ENCODE measurements at places on chromosomes 2 and 18.
A peak's percentile ranks its signal among the peaks of the same experiment; 100 is the strongest.

DNA sequence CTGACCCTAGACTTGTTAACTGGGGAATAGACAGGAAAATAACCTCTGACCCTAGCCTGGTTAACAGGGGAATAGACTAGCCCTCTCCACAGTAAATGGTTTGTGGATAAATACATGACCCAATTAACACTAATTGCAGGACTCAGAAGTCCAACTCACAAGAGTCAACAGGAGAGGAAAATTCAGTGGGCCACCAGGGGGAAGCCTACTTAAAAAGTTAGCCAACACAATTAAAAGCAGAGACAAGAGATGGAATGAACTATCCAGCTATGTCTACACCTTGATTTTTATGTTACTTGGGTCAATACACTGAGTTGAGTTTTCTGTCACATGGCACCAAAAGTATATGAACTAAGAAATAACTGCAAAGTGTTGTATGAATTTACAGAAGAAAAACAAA is 158.8 kb upstream of the SLC39A10 start:
- DNase-seq = peak; percentile 36

- DNase-seq = no peak
Measured at GRCh38 chr2:67646714-67647333, 249.7 kb downstream of the ETAA1 start.

DNA sequence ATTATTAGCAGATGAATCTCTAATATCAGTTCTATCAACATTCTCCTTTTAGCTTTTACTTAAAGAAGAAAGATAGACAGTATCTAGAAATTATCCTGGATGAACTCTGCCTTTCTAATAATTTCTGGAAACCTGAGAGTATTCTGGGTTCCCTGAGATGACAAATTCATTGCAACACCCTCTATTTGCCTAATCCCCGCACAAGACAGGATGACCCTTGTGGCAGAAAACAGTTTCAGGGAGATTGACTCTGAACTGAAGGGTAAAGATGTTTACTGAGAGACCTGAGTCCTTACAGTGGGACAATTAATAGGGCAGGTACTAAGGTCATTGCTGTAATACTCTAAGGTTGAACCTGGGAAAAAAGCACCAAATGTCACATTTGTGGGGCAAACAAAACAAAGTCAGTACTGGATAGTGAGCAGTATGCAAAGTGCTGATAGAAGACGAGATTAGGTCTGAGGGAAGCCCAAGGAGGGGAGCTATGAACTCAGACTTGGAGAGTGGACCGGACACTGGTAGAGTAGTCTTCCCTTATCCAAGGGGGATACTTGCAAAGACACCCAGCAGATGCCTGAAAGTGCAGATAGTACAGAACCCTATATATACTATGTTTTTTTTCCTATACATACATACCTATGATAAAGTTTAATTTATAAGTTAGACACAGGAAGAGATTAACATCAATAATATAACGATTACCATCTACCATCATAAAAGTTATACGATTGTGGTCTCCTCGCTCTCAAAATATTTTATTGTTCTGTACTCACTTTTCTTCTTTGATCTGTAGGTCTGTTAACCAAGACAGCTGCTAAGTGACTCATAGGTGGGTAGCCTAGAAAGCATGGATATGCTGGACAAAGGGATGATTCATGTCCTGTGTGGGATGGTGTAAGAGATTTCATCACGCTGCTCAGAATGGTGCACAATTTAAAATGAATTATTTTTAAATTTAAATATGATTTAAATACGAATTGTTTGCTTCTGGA is 148.3 kb upstream of the KLHL14 start:
- DNase-seq = peak; percentile 83

- DNase-seq = no peak
Measured at GRCh38 chr2:206031162-206031784, 54.7 kb downstream of the INO80D start.

- no peak for DNase-seq
Measured at GRCh38 chr2:241148239-241148638, 1.0 kb downstream of the PASK start.

- peak; percentile 25 for DNase-seq
Measured at GRCh38 chr2:84631047-84631446, 114.7 kb downstream of the DNAH6 start.

DNA sequence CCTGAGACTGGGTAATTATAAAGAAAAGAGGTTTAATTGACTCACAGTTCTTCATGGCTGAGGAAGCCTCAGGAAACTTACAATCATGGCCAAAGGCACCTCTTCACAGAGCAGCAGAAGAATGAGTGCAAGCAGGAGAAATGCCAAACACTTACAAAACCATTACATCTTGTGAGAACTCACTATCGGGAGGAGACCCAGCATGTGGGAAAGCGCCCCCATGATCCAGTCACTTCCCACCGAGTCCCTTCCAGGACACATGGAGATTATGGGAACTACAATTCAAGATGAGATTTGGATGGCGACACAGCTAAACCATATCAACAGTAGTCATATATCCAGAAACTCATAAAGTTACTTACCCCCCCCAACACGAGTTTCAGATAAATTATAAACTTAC is 28.6 kb downstream of the TLK1 start:
- no peak for DNase-seq

GRCh38 chr18:13608791-13609532 is 117.4 kb downstream of the FAM210A start:
- no peak for DNase-seq

GRCh38 chr18:28854964-28855363 is 678.0 kb upstream of the CDH2 start:
- peak; percentile 21 for DNase-seq

DNA sequence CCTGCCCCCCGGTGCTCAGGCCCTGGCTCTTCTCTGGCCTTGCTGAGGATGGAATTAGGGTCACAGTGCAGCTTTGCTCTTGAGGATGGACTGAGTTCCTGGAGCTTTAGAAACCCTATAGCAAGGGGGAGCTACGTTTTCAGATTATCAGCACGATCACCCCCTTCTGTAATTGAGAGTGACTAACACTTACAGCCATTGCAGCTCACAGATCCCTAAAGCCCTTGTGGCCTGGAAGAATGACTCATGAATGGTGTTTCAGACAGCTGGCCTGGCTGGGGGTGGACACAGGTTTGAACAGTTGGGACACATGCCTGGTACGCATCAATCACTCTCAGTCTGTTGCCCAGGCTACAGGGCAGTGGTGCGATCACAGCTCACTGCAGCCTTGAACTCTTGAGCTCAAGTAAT is 79.7 kb upstream of the IGFBP5 start:
- peak; percentile 53 for DNase-seq

GRCh38 chr2:163182764-163183354 is 344.3 kb upstream of the KCNH7 start:
- DNase-seq = peak; percentile 4

DNA sequence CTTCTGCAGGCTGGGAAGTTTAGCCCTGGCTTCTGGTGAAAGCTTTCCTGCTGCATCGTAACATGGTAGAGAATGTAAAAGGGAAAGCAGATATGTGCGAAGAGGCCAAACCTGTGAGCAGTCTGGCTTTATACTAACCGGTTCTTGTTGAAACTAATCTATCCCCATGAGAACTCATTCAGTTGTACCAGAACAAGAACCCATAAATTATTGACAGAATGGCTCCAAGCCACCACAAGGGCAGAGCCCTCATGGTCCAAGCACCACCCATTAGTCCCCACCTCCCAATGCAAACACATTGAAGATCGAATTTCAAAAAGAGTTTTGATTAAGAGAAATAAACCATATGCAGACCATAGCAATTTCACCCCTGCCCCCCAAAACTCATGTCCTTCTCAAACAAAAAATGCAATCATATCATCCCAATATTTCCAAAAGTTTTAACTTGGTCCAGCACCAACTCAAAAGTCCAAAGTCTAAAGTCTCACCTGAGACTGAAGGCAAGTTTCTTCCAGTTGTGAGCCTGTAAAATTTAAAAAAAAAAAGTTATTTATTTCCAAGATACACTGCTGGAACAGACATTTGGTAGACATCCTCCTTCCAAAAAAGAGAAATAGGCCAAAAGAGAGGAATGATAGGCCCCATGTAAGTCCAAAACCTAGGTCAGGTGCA is 318.9 kb downstream of the CNTNAP5 start:
- DNase-seq = no peak

DNA sequence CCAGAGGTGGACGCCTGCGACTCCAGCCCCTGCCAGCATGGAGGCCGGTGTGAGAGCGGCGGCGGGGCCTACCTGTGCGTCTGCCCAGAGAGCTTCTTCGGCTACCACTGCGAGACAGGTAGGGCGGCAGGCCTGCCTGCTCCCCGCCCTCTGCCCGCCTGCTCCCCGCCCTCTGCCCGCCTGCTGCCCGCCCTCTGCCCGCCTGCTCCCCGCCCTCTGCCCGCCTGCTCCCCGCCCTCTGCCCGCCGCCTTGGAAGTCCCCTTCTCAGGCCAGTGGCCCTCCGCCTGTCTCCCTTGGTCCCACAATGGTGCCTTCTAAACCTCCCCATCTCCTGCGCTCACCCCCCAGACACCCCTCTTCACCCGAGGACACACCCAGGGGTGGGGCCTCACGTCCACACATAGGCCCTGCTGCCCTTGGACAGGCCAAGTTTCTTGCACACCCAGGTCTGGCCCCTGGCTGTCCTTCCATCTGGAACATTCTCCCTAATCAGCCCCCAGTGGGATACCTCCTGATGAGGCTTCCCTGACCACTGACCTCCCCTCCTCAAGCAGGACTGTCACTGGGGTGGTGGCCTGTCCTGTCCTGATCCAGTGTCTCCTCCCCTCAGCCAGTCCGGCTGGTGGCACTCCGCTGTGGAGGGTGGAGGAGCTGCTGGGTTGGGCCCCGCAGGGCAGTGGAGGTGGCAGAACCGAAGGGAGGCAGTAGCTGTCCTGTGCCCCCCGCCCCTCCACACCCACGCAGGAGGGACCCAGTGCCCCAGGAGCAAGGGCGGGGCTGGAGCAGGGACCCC is 37.9 kb downstream of the MTERF4 start:
- no peak for DNase-seq

DNA sequence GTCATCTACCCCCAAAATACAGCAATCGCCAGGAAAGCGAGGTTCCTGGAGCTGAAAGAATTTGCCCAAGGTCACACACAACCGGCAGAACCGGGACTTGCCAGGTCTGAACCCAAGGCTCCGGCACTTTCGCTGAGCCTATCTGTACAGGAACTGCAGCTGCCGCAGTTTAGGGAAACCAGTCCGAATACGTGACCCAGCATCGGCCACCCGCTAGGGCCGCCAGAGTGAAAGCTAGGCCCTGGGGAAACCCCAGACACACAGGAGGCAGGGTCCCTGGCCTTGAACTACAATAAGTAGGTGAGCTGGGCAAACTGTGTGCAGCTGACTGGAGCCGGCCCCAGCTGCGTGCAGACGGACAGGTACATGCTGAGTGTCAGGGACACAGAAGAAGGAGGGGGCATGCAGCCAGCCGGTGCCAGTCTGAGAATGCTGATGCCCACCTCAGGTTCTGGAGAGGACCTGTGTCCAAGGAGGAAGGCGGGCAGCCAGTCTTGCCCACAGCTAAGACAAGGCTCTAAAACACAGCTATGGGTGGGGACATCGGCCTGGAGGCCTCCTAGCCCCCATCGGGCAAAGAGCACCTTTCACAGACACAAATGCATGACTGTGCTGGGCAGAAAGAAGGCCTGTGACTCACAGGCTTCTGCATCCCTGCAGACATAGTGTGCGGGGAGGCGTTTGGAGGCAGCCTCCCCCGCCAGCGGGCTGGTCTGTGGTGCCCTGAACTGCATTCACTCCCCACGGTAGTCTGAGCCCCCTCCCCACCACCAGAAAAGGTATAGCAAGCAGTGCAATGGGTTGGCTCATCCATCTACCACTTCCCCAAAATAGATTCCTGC is 107.4 kb upstream of the ID2 start:
- no peak for DNase-seq

GRCh38 chr18:2420367-2420766 is 150.9 kb downstream of the METTL4 start:
- no peak for DNase-seq

GRCh38 chr2:160408959-160409291 is 84.7 kb downstream of the RBMS1 start:
- no peak for DNase-seq

DNA sequence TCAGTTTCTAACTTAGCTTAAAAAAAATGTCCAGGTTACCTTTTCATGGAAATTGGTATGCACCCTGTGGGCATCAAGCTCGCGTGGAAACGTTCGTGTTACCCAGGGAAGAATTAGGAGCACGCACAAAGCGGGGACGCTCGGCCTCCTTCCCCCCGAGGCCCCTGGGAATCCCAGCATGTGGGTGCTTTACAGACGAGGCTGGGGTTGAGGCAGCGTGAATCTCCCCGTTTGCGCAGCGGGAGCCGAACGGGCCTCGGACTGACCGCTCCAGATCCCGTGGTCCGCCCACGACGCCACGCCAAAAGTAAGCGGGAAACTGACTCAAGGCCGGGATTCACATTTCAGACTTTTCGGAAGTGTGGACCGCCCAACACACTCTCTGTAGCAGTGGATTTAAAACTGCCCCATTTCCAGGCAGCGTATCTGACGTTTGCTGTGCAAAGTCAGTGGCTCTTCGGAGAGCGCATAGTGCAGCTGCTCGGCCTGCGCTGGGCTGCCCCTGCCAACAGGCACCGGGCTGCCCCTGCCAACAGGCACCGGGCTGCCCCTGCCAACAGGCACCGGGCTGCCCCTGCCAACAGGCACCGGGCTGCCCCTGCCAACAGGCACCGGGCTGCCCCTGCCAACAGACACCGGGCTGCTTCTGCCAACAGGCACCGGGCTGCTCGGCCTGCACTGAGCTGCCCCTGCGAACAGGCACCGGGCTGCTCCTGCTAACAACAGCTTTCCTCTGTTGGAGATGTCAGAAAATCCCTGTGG is 49.7 kb downstream of the SH3YL1 start:
- no peak for DNase-seq

DNA sequence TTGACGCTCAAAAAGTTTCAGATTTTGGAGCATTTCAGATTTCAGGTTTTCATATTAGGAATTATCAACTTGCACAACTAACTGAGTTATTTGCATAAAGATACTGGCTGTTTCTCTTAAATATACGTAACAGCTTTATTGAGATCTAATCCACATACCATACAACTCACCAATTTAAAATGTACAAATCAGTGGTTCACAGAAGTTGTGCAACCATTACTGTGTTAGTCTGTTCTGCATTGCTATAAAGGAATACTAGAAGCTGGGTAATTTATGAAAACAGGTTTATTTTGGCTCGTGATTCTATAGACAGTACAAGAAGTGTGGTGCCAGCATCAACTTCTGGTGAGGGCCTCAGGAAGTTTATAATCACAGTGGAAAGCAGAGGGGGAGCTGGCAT is 8.2 kb downstream of the ATIC start:
- peak; percentile 47 for DNase-seq

DNA sequence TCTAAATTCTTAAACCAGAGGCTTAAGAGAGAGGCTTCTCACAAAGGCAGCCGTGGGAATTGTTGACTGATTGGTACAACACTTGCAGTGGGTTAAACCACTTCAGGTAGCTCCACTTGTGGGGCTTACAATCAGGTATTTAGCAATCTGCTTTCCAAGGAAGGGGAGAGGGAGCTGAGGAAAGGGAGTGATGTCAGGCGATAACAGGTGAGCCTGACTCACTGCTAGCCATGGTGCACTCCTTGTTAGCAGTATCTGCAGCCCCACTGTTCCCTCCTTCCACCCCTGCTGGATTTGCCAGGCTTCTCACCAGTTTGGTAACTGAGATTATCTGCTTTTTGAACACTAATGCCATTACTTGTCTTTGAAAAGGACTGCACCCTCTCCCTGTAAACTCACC is 1056.7 kb upstream of the FANCL start:
- no peak for DNase-seq

GRCh38 chr2:43465234-43465633 is 130.6 kb downstream of the THADA start:
- no peak for DNase-seq

- no peak for DNase-seq
Measured at GRCh38 chr18:22558945-22559385, 141.2 kb upstream of the CTAGE1 start.

- DNase-seq = peak; percentile 42
Measured at GRCh38 chr2:40451918-40452605, at the start of gene SLC8A1. TSS of gene SLC8A1 (minus strand) at chr2:40452090.

GRCh38 chr18:21458310-21458709 is 142.2 kb downstream of the ESCO1 start:
- DNase-seq = peak; percentile 84
